ENCODE measurements at places on chromosomes 11 and 22.
A peak's percentile ranks its signal among the peaks of the same experiment; 100 is the strongest.

DNA sequence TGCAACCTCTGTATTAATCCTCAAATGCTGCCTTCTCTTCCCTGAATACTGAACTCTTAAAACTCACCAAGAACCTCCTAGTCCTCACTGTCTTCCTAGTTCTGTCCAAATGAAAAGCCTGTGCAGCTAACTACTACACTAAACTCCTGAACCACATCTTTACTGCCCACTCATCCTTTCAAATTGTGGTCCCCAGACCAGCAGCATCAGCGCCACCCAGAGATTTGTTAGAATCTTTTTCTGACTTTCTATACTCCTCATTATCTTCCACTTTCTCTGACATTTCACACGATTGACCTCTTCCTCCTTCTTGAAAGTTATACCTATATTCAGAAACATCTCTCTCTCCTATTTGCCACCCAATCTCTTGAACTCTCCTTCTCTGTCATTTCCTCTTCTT, 461.3 kb downstream of the DLG2 start:
- no peak for DNase-seq

- no peak for DNase-seq
These were observed 42.2 kb downstream of the RPUSD4 start for GRCh38 chr11:126169291-126169690.

DNA sequence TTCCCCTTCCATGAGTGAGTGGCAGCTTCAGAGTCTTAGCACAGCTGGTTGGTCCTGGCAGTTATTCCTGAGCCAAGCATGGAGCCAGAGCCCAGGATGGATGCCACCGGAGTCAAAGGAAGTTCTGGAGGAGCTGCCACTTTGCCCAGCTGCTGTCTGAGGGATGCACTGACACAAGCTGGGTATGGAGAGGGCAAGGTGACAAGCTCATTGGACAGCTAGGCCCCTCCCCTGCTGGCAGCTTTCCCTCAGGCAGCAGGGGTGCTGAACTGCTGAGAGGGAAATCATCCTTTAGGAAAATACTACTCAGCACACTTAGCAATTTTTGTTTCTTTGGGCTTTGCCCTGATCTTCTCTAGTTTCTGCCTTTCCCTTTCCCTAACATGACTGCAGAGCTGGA, 99.3 kb upstream of the SESN3 start:
- DNase-seq: no peak

DNA sequence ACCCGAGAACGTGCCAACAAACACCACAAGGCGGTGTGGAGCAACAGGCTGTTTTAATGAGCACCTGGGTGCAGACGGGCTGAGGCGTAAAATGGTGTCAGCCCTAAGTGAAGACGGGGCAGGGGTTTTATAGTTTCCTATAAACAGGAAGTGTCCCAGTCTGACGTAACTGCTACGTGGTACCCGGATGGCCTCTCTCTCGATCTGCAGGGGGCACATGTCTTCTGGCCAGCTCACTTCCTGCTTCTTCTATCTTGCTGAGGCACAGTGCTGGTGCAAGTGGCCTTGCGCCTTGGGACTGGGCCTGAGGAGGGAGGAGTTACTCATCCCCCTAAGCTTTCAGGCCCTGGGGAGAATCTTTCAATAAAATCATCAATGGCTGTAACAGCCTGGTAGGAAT, 20.9 kb downstream of the OOSP3 start:
- DNase-seq: no peak

DNA sequence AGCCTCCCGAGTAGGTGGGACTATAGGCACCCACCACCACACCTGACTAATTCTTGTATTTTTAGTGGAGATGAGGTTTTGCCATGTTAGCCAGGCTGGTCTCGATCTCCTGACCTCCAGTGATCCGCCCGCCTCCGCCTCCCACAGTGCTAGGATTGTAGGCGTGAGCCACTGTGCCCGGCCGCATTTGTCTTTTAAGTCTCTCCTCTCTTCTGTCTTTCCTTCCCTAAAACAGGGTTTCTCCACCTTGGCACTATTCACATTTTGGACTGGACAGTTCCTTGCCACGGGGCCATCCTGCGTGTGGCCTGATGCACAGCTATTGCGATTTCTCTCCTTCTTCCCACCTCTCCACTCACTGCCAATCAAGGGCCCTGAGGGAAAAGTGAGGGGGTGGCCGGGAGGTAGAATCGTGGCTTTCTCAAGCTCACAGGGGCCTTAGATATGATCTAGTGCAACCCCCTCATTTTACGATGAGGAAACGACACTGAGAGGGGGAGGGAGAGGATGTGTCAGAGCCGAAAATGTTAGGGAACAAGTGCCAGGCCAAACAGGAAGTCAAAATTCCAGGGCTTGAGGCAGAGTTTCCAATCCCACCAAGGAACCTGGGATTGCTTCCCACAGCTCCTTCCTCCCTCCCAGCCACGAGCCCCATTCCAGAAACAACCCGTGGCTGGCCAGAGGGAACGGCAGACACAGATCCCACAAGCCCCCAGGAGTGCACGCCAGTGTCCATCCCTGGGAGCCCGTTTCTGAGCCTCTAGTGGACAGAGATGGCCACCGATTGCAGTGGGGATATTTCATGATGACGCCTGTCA, 21.2 kb downstream of the SCGB1A1 start:
- no peak for DNase-seq

GRCh38 chr11:134574425-134574824, 162.4 kb upstream of the B3GAT1 start:
- DNase-seq: no peak

- DNase-seq: no peak
These were observed 16.5 kb downstream of the C22orf42 start for GRCh38 chr22:32142600-32142999.

GRCh38 chr11:64861227-64861975, 16.9 kb upstream of the CDC42BPG start:
- DNase-seq: no peak

DNA sequence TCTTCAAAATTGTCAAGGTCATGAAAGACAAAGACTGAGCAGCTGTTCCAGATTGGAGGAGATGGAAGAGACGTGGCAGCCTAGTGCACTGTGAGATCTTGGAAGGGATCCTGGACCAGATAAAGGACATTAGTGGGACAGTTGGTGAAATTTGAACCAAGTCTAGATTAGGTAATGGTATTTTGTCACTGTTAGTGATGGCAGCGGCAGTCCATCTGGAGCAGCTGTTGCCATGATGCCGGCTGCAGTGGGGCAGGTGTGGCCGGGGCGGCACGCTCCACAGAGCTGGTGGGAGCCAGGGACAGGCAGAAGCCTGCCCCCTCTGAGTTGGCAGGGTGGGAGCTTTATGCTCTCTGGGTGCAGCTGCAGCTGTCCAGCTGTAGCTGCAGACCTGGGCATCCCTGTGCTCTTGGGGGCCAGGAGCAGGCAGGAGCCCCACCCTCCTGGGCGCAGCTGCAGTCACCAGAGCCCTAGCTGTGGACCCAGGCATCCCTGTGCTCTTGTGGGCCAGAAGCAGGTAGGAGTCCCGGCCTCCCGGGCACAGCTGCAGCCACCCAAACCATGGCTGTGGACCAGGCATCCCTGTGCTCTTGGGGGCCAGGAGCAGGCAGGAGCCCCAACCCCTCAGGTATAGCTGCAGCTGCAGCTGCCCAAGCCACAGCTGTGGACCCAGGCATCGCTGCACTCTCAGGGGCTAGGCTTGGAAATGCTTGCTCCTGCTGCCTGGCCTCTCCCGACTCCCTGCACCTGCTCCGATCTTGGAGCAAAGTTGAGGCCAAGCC, 20.7 kb downstream of the DIXDC1 start:
- no peak for DNase-seq

DNA sequence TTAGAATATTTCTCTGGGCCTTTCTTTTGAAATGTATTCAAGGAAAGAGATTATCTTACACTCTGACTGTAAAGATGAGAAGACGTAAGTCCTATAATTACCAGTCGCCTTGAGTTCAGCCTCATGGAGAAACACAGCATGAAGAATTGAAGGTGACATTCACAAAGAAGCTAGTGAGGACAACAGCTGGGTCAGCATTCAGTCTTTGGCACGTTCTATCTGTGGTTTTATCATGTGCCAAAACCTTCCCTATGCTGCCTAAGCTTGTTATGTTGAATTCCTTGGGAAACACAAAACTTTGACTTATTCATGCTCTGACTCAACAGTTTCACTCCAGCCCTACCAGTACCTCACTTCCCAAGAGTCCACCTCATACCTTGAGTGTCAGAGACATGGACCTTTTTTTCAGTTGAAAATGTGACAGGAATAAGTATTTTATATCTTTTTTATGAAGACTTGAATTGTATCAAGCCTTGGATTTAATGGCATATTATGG, 198.8 kb upstream of the KIRREL3 start:
- no peak for DNase-seq

DNA sequence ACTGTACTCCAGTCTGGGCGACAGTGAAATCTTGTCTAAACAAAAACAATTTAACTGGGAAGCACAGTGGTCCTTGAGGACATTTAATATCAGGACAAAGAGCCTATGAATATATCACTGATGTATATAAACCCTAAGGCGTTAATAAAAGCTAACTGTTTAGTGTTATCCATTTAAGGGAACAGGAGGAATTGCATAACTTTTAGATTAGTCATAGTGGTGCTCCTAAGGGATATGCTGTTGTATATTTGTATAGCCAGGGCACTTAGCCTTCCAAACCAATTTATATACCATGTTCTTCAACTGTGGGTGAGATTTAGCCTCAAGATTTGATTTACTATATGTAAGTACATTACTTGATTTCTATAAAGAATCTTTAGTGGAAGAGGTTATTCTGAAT, 3.0 kb upstream of the CHEK1 start:
- DNase-seq: no peak

- no peak for DNase-seq
These were observed 159.4 kb downstream of the MPPED1 start for GRCh38 chr22:43571181-43571580.

DNA sequence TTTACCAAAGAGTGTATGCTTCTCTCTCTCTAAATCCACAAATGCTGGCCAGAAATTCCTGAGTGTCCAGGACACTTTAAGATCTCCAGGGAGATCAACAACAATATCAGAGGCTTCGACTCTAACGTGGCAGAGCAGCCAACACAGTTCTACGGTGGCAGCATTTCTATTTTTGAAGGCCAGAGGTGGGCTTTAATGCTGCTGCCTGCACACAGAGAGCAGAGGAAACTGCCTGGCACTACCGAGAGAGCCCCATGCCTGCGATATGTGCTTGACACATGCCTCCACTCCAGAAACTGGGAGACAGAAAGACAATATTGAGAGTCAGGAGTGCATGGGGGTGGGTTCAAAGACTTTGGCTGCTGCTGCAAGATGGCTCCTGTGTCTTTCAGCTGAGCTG, 48.8 kb upstream of the GALNT18 start:
- DNase-seq: no peak

DNA sequence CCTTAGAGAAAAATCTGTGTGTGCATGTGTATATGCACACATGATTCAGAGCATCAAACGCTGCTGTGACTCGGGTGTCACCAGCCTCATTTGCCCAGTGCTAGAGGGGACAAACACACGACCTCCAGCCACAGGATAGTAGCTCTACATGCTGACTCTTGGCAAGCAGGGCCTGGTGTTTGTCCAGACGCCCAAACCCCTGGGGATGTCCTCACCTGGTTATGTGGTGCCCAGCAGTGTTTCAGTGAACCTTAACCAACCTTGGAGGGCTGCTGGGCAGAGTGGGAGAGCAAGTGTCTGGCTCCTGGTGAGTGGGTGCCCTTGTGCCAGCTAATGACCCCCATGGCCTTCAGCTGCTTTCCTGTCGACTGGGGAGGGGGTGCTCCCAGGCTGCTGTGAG, 26.7 kb downstream of the IGLL1 start:
- no peak for DNase-seq

DNA sequence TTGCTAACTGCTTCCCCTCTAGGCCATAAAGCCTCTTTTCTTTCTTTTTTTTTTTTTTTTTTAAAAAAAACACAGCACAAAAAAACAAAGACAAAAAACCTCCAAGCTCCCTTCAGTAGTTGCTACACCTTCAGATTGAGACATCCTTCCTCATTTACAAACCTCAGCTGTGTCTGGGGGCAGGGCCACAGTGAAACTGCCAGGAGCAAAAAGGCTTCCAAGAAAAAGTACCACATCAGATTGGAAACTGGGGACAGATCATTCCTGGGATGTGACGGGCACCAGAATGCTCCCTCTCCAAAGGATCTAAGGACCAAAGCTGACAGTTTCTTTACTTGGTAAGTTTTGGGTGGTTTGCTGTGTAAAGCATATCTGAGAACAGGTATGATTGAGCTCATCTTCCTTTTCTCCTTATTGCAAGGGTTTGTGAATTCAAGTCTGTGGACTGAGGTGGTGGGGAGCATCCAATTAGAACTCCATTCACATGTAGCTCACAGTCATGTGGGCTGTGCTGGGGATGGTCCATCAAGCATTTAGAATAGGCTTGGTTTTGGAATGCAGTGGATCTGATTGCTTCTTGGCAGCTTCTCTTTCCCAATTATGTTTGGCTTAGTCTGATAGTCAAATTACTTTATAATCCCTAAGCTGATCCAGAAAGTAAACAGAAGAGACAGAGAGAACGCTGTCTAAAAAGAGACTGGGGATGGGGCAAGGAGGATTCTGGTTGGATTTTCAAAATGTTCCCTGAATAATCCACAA, 705 bp downstream of the BBOX1 start:
- DNase-seq: no peak

DNA sequence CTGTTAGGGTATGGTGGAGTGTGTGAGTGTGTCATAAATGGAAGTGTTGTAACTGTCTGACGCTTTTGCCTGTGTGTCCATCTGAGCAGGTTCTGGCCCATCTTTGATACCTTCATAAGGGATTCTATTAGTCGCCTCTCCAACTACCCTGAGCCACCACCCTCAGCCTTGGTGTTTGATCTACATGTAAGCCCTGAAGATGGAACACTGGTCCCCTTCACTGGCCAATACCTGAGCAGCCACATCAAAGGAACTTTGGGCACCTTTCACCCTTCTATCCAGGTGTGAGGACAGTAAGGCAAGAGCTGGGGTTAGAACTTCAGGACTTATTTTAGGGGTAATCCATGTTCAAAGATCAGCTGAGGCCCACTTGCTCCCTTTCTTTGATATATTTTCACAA, 51.0 kb downstream of the DNHD1 start:
- no peak for DNase-seq

- DNase-seq: peak; percentile 79
These were observed 35.0 kb upstream of the MOB2 start for GRCh38 chr11:1521382-1522080.

- DNase-seq: no peak
These were observed 113.5 kb downstream of the SLC1A2 start for GRCh38 chr11:35305670-35306382.

DNA sequence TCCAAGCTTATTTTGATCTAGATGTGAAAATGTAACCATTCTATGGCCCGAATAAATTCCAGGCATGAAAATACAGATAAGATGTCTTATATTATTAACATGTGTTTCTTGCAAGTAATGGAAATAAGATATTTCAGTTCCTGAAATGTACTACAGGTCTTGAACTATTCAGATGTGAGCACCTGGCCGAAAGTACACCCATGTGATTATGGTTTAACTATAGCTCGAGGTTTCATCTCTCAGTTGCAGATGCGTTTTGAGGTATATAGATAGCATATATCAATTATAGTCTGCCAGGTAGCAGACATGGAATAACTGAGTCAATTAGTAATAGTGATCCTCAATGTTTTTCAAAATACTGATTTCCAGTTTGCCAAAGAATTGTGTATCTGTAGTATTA, 68.3 kb downstream of the DDIAS start:
- DNase-seq: peak; percentile 69

- no peak for DNase-seq
These were observed 20.6 kb upstream of the TLCD5 start for GRCh38 chr11:120304526-120304925.
